ENCODE measurements at places on chromosomes 1 and 21.

DNA sequence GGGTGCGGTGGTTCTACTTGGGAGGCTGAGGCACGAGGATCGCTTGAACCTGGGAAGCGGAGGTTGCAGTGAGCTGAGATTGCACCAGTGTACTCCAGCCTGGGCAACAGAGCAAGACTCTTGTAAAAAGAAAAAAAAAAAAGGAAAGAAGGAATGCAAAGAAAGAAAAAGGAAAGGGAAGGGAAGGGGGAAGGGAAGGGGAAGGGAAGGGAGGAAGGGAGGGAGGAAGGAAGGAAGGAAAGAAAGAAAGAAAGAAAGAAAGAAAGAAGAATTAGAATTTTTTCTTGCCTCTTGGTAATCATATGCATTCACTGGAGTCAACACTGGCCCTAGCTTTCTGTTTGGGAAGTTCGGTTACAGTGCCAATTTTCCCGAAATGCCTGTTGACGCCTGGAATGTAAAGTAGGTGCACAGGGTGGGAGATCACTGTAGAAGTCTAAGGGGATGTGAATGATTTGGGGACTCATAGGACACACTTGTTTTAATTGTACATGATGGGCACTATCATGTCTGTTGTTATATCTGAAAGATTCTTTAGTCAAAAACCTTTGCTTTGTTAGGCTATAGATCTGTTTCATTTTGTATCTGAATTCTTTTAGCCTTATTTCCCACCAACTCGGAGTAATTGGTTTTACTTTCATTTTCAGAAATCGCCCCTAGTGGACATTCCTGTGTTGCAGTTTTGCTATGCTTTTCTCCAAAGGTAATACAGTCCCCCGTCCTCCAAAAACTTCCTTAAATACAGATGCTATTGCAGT is 59.8 kb upstream of the MORC3 start:
- DNase-seq: no peak

GRCh38 chr1:17611991-17612390 is 72.5 kb downstream of the ARHGEF10L start:
- no peak for DNase-seq

GRCh38 chr1:8415526-8416278 is 97.8 kb downstream of the SLC45A1 start:
- no peak for DNase-seq

- DNase-seq: no peak
Observed at GRCh38 chr1:160858507-160858906, 4.2 kb downstream of the CD244 start.

DNA sequence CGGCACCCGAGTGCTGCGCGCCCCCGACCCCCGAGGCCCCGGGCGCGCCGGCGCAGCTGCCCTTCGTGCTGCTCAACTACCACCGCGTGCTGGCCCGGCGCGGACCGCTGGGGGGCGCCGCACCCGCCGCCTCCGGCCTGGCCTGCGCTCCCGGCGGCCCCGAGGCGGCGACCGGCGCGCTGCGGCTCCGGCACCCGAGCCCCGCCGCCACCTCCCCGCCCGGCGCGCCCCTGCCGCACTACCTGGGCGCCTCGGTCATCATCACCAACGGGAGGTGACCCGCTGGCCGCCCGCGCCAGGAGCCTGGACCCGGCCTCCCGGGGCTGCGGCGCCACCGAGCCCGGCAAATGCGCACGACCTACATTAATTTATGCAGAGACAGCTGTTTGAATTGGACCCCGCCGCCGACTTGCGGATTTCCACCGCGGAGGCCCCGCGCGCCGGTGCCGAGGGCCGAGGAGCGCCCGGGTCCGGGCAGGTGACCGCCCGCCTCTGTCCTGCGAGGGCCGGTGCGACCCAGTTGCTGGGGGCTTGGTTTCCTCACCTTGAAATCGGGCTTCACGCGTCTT is 49.0 kb downstream of the SIM2 start:
- no peak for DNase-seq

All from stimulated activated CD8-positive, alpha-beta memory T cell treated with anti-CD3 and anti-CD28 coated beads, Interleukin-4, amount 100 ng/mL, for 4 hours (primary cell).